ENCODE measurements at places on chromosomes 3 and 15. TPM values are rescaled to one million over a fixed set of nuclear protein-coding genes. Genes with fewer than 3 reads are reported as not detected.

GRCh38 chr3:105490045-105490444 lies 123.3 kb downstream of the ALCAM start:
- no peak for DNase-seq

DNA sequence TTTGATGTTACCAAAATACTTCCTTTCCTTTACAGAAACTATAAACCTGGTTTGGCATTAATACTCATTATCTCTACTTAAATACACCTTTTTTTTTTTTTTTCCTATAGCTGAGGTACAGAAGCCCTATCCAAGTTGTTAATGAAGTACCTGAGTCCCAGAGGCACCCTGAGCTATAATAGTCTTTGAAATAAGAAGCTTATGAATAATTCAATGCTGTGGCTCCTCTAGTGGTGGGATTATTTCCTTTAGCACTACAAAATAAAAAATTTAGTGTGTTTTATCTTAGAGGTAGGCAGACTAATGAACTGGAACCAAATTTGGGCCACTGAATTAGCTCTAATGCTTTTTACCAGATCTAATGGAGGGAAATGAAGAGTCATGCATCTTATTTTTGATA lies 611.9 kb downstream of the EDEM1 start:
- no peak for DNase-seq

GRCh38 chr3:27805282-27805681 lies 83.2 kb upstream of the EOMES start:
- DNase-seq, result no peak

DNA sequence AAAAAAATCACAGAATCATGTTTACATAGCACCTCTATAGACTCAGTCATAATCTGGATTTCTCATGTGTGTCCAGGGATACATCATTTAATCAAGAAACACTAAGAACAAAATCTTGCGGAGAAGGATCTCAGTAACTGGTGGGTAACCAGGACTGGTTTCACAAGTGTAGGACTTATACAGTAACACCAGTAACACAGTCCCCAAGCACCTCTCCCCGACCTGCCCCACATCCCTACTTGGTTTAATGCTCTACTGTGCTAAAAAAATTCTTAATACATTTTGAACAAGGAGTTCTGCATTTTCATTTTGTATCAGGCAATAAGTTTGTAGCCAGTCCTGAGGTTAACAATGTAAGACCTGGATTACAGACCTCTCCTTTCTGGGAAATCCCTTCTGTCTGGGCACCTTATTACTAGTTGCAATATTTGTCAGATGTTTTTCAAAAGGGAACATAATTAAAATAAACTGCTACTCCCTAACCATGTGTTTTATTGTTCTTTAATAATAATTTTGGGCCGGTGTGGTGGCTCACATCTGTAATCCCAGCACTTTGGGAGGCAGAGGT lies 57.6 kb upstream of the BBX start:
- DNase-seq, result no peak

- no peak for DNase-seq
Measured at GRCh38 chr3:8255725-8256124, 245.9 kb upstream of the LMCD1 start.

- no peak for DNase-seq
Measured at GRCh38 chr3:139131951-139132350, 87.3 kb upstream of the PRR23C start.

The SLC12A1 gene
- not detected for total RNA-seq

Measured in cardiac septum (tissue), 1 donor.